ENCODE measurements at places on chromosomes 7 and 10.
A peak's percentile ranks its signal among the peaks of the same experiment; 100 is the strongest.

DNA sequence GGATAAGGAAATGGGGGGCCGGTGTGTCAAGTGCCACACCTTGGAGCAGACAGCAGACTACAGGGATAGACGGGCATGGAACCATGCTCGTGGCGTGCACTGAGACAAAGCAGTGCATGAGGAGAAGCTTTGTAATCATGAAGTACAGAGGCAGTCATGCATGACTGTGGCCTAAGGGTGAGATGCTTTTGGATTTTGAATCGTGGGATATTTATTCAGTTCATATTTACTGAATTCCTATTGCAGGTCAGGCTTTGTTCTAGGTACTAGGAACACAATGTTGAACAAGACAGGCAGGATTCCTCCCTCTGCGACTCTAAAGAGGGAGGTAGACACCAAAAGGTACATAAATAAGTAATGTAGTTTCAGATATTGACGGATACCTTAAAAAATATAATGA is 597.6 kb downstream of the PARD3 start:
- H3K27me3 ChIP-seq, result no peaks in the 10 kb centered on the region
- peaks cover 6% of the 10 kb centered on the region for H3K36me3 ChIP-seq
- H3K4me3 ChIP-seq, result no peak overlapping the region
- no peak overlapping the region for H3K27ac ChIP-seq
- no peak for DNase-seq
- H3K4me1 ChIP-seq, result peaks cover 40% of the 10 kb centered on the region

GRCh38 chr7:104951546-104951945 is 62.5 kb upstream of the KMT2E start:
- no peaks in the 10 kb centered on the region for H3K36me3 ChIP-seq
- no peak for DNase-seq
- no peak overlapping the region for H3K4me3 ChIP-seq

DNA sequence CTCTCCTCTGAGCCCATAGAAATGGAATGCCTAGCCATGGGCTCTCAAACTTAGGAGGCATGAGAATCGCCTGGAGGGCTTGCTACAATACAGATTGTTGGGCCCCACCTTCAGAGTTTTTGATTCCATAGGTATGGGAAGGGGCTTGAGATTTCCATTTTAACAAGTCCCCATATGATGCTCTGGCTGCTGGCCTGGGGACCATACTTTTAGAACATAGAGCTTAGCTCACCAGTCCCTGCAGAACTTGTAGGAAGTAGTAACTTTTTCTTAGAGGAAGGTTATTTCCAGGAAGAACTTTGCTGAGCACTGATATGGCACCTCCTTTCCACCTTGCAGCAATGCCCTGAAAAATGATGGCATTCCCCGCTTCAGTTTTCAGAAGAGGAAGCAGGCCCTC is 177.0 kb upstream of the ZMIZ1 start:
- no peak overlapping the region for H3K27ac ChIP-seq
- DNase-seq, result no peak
- H3K27me3 ChIP-seq, result no peaks in the 10 kb centered on the region

GRCh38 chr10:130458509-130458908 is 322.3 kb downstream of the GLRX3 start:
- no peak overlapping the region for H3K27ac ChIP-seq
- H3K27me3 ChIP-seq, result peaks cover 25% of the 10 kb centered on the region
- H3K4me3 ChIP-seq, result no peak overlapping the region

DNA sequence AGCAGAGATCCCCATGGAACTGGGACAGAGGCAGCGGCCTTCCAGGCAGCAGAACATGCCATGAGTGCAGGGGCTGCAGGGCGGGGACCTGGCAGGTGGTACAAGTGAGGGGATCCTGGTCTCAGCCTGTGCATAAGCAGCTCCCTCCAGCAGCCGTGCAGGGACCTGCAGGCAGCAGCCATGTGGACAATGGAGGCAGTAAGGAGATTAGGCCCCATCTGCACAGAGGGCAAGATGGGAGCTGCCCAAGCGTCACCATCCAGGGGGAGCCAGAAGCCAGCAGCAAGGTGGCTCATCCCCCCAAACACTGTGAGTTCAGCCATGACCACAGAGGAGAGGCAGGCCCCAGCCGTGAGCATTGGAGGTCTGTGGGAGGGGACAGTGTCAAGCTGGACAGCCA is 3.1 kb downstream of the DDC start:
- no peak overlapping the region for H3K4me3 ChIP-seq
- no peak overlapping the region for H3K27ac ChIP-seq

- H3K27me3 ChIP-seq, result peaks cover 20% of the 10 kb centered on the region
- peaks cover 7% of the 10 kb centered on the region for H3K4me1 ChIP-seq
- no peaks in the 10 kb centered on the region for H3K36me3 ChIP-seq
Measured at GRCh38 chr7:159105066-159105780, 39.4 kb downstream of the VIPR2 start.

GRCh38 chr7:105387508-105388355 is 989 bp downstream of the SRPK2 start:
- H3K27me3 ChIP-seq, result no peaks in the 10 kb centered on the region
- H3K27ac ChIP-seq, result peak overlapping the region; percentile 86
- peaks cover 3% of the 10 kb centered on the region for H3K36me3 ChIP-seq
- peaks cover 10% of the 10 kb centered on the region for H3K4me1 ChIP-seq
- DNase-seq, result peak; percentile 73

All from mesothelial cell of epicardium (in vitro differentiated cells).